Left ventricle myocardium inferior (tissue), 1 donor: ENCODE measurements at places on chromosomes 13 and 19. TPM values are rescaled to one million over a fixed set of nuclear protein-coding genes. Genes with fewer than 3 reads are reported as not detected.

GRCh38 chr13:91157273-91158016, 190.0 kb upstream of the MIR17HG start:
- no peak overlapping the region for H3K4me3 ChIP-seq
- no peaks in the 10 kb centered on the region for H3K36me3 ChIP-seq
- no peaks in the 10 kb centered on the region for H3K4me1 ChIP-seq
- H3K27ac ChIP-seq, result no peak overlapping the region

GRCh38 chr13:61913183-61913582, 497.5 kb upstream of the PCDH20 start:
- no peak overlapping the region for H3K27ac ChIP-seq
- no peaks in the 10 kb centered on the region for H3K27me3 ChIP-seq
- no peaks in the 10 kb centered on the region for H3K4me1 ChIP-seq
- H3K4me3 ChIP-seq, result no peak overlapping the region
- DNase-seq, result no peak

- H3K36me3 ChIP-seq, result no peaks in the 10 kb centered on the region
- H3K27ac ChIP-seq, result no peak overlapping the region
These were observed 8.8 kb upstream of the RLN3 start for GRCh38 chr19:14019100-14019499.

GRCh38 chr19:49758292-49758691, 4.8 kb downstream of the TSKS start:
- H3K4me3 ChIP-seq, result no peak overlapping the region
- H3K27me3 ChIP-seq, result no peaks in the 10 kb centered on the region
- H3K4me1 ChIP-seq, result peaks cover 5% of the 10 kb centered on the region
- H3K36me3 ChIP-seq, result peaks cover 5% of the 10 kb centered on the region
- DNase-seq, result no peak

- no peaks in the 10 kb centered on the region for H3K4me1 ChIP-seq
- H3K4me3 ChIP-seq, result no peak overlapping the region
- H3K27me3 ChIP-seq, result no peaks in the 10 kb centered on the region
- no peak overlapping the region for H3K27ac ChIP-seq
- DNase-seq, result no peak
- no peaks in the 10 kb centered on the region for H3K36me3 ChIP-seq
These were observed 22.5 kb upstream of the KLF2 start for GRCh38 chr19:16301999-16302694.

DNA sequence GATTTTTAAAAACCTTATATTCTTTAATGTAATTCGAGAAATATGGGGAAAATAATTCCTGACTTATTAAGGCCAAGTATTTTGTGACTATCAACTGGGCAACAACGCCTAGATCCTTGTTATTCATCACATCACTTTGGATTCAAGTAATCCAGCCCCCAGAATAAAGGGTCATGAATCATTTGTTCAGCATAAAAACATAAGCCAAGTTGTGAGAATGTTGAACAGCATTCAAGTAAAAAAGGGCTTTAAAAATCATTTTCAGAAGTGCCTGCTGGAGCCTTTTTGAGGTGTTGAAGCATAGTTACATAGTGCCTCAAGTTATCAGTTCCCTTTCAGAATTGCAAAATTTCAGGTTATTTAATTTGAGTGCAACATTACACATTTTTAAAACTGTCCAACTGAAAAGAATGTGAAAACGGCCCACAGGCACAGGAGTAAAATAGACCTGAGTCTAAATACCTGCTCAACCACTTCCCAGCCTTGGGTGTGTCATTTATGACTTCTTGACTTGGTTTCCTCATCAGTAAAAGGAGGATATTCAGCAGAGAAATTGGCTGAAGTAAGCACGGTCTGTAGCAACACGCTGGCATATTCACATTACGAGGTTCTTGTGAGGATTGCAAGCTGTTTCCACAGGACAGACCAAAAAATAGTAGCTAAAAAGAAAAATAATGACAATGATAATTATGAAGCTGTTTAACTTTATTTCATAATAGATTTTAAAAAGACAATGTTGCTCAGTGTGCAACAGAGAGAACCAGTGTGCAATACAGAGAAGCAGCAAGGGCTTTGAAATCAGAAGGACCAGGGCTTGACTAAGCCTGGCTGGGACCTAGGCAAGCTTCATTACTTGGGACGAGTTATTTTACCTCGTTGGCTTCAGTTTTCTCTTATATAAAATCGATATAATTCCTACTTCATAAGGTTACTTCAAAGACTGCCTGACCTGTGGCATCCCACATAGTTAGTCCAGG, 56.6 kb downstream of the MBNL2 start:
- H3K27ac ChIP-seq, result peak overlapping the region; percentile 52
- no peak for DNase-seq
- H3K4me1 ChIP-seq, result peaks cover 98% of the 10 kb centered on the region
- H3K27me3 ChIP-seq, result no peaks in the 10 kb centered on the region
- peaks cover 19% of the 10 kb centered on the region for H3K36me3 ChIP-seq

DNA sequence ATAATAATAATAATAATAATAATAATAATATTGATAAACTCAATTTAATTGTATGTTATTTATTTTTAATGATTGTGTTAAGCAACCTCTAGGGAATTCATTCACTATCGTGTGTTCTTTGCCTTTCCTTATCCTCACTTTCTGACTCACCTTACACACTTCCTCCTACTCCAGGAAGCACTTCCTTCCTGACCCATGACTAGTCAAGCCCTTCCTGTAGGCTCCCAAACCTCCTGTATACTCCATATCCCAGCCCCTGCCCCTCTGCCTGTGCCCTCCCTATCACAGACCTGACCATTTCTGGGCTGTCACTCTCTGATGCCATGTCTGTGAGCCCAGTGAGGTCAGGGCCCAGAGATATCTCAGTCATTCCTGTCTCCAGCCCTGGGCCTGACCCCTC, 7.6 kb downstream of the LGALS4 start:
- H3K36me3 ChIP-seq, result peaks cover 11% of the 10 kb centered on the region
- H3K27ac ChIP-seq, result peak overlapping the region; percentile 23
- no peaks in the 10 kb centered on the region for H3K27me3 ChIP-seq
- DNase-seq, result no peak
- H3K4me1 ChIP-seq, result peaks cover 10% of the 10 kb centered on the region

DNA sequence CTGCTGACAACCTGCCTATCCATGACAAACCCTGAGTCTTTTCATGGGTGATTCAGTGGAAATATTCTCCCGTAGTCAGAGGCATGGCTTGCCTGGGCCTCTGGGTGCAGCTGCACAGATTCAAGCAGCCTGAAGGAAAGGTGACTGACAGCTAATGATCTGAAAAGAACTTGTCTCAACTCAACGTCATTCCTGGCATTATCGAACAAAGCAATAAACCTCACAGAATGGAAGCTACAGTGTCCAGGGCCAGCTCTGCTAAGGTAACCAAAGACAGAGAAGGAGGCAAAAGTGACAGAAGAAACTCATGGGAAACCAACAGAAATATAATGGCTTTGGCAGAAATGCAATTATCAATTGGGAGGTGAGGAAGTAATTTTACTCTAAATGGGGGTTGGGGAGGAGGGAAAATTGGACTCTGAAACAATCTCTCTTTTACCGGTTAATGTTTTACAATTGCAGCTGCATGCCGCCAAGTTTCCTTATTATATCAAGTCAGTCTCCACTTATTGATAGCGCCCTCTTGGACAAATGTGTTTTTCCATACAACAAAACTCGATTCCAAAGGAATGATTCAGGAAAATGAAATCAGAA, 12.9 kb downstream of the STARD13 start:
- H3K4me1 ChIP-seq, result peaks cover 100% of the 10 kb centered on the region
- H3K4me3 ChIP-seq, result peak overlapping the region; percentile 13

DNA sequence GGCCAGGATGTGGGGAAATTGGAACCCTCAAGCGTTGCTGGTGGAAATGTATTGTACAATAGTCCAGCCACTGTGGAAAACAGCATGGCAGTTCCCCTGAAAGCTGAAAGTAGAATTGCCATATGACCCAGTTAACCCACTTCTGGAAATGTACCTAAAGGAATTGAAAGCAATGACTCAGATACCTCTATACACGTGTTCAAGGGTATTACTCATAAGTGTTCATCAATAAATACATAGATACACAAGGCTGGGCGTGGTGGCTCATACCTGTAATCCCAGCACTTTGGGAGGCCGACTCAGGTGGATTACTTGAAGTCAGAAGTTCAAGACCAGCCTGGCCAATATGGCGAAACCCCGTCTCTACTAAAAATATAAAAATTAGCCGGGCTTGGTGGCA, 71.9 kb upstream of the IRS2 start:
- no peak for DNase-seq
- no peak overlapping the region for H3K27ac ChIP-seq
- H3K4me1 ChIP-seq, result no peaks in the 10 kb centered on the region
- no peaks in the 10 kb centered on the region for H3K36me3 ChIP-seq

GRCh38 chr19:32748497-32748896, 28.9 kb downstream of the TDRD12 start:
- no peaks in the 10 kb centered on the region for H3K36me3 ChIP-seq
- no peak overlapping the region for H3K27ac ChIP-seq
- no peaks in the 10 kb centered on the region for H3K4me1 ChIP-seq
- H3K27me3 ChIP-seq, result peaks cover 80% of the 10 kb centered on the region
- H3K4me3 ChIP-seq, result no peak overlapping the region
- DNase-seq, result no peak

DNA sequence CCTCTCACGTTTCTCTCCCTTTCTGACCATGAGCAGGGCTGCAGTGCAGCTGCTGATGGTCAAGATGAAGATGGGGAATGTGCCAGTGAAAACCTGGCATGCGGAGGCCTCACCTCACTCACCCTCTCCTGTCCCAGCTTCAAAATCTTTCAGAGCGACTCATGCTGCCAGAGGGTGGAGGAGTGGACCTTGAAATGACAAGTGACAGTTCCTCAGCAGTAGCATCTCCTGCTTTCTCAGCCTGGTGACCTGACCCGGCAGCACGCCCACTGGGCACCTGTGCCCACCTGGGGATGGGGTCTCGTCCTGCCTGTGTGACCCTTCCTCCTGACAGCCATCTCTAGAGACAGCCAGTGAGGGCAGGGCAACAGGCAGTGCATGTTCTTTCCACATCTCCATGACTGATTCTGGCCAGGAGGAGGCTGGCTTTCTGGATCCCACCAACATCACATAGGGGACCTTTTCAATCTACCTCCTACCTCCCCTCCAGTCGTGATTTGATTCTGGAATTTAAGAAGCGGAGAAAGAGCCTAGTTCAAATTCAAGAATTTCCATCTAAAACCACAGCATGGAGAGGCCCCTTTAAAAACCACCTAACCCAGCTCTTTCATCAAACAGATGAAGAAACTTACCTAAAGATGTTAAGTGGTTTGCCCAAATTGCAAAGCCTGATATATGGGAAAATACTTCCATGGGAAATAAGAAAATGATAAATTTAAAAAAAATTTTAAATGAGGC, 45.8 kb downstream of the RFX2 start:
- peaks cover 95% of the 10 kb centered on the region for H3K4me1 ChIP-seq
- H3K4me3 ChIP-seq, result no peak overlapping the region
- no peaks in the 10 kb centered on the region for H3K27me3 ChIP-seq
- DNase-seq, result no peak
- H3K36me3 ChIP-seq, result no peaks in the 10 kb centered on the region
- H3K27ac ChIP-seq, result peak overlapping the region; percentile 85

GRCh38 chr19:2503521-2504109, 27.7 kb downstream of the GADD45B start:
- H3K27ac ChIP-seq, result no peak overlapping the region
- H3K4me1 ChIP-seq, result no peaks in the 10 kb centered on the region
- H3K4me3 ChIP-seq, result no peak overlapping the region
- no peaks in the 10 kb centered on the region for H3K36me3 ChIP-seq
- no peaks in the 10 kb centered on the region for H3K27me3 ChIP-seq

DNA sequence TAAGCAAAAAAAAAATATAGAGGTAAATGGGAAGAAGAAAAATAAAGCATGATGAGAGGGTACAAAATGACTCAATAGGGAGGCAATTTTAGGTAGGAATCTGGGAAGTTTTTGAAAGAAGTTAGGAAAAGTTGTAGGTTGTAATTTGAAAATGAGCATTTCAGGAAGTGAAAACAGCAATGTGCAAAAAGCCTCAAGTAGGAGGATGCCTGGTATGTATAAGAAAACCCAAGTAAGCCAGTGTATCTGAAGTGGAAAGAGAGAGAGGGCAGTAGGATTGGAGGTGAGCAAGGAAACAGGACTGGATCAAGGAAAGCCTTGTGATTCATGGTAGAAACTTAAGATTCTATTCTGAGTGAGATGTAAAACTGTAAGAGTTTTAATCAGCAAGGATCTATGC, 121.6 kb upstream of the SPRY2 start:
- H3K4me3 ChIP-seq, result no peak overlapping the region
- no peaks in the 10 kb centered on the region for H3K27me3 ChIP-seq
- H3K27ac ChIP-seq, result no peak overlapping the region
- H3K4me1 ChIP-seq, result peaks cover 27% of the 10 kb centered on the region
- no peak for DNase-seq
- no peaks in the 10 kb centered on the region for H3K36me3 ChIP-seq

- no peak overlapping the region for H3K4me3 ChIP-seq
- H3K27me3 ChIP-seq, result no peaks in the 10 kb centered on the region
- peaks cover 8% of the 10 kb centered on the region for H3K4me1 ChIP-seq
- no peak for DNase-seq
- H3K36me3 ChIP-seq, result peaks cover 44% of the 10 kb centered on the region
These were observed 97.4 kb downstream of the ZC3H13 start for GRCh38 chr13:45954836-45955800.

DNA sequence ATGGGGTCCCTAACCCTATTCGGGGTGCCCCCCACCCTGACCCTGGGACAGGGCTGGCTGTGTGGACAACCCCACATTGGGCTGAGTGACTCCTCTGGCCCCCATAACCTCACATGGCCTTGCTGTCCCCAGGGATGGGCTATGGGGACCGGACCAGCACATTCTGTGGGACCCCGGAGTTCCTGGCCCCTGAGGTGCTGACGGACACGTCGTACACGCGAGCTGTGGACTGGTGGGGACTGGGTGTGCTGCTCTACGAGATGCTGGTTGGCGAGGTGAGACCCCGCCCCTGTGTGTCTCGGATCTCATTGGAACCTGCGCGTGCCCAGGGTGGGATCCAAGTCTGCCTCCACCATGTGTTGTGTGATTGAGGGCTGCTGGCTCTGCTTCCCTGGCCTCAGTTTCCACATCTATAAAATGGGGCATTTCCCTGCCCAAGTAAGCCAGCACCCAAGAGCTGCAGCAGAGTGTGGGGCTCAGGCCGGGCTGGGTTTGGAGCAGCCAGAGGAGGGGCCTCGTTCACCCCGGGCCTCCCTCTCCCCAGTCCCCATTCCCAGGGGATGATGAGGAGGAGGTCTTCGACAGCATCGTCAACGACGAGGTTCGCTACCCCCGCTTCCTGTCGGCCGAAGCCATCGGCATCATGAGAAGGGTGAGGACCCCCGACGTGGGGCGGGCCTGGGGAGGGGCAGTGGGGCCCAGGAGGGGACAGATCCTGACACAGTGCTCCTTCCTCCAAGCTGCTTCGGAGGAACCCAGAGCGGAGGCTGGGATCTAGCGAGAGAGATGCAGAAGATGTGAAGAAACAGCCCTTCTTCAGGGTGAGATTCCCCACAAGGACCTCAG, 4.9 kb downstream of the PTGER1 start:
- H3K4me1 ChIP-seq, result peaks cover 33% of the 10 kb centered on the region
- peaks cover 60% of the 10 kb centered on the region for H3K36me3 ChIP-seq
- H3K27ac ChIP-seq, result no peak overlapping the region
- no peak for DNase-seq
- H3K27me3 ChIP-seq, result peaks cover 30% of the 10 kb centered on the region

- H3K27ac ChIP-seq, result no peak overlapping the region
- no peaks in the 10 kb centered on the region for H3K36me3 ChIP-seq
- DNase-seq, result no peak
- H3K4me3 ChIP-seq, result no peak overlapping the region
These were observed 3.8 kb upstream of the CASP14 start for GRCh38 chr19:15045506-15045905.

Gene ANGPTL4
- 8.4 TPM for total RNA-seq

Gene PDE4A
- total RNA-seq, result 20.0 TPM

Gene ATP4B
- not detected for total RNA-seq

Gene C19orf67
- not detected for total RNA-seq

Gene SIGLECL1
- not detected for total RNA-seq

Gene NLRP9
- not detected for total RNA-seq

Gene PTPRH
- 1.1 TPM for total RNA-seq

Gene RXFP2
- not detected for total RNA-seq

Gene ATP8A2
- 0.27 TPM for total RNA-seq

Gene SHD
- 0.16 TPM for total RNA-seq

Gene LILRA1
- 0.22 TPM for total RNA-seq
